ENCODE measurements at places on chromosomes 7 and 10.

GRCh38 chr10:101818872-101819633 lies 809 bp upstream of the OGA start:
- DNase-seq = no peak

GRCh38 chr7:110839866-110840265 lies 251.1 kb upstream of the LRRN3 start:
- no peak for DNase-seq

DNA sequence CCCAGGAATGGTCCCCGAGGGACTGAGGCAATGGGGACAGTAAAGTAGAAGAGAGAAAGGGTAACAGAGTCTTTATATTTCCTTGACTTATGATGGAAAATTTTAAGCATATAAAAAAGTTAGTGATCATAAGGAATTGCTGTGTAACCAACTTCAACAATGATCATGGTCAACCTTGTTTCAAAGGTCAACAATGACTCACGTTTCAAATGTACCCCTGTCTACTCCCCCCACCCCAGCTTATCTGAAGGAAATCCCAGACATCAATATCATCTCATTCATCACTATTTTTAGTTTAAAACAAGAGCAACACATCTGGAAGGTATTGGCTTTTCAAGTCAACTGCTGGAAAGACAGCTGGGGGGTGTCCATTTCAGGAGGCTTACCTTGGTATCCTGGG lies 92.9 kb downstream of the SMURF1 start:
- no peak for DNase-seq

DNA sequence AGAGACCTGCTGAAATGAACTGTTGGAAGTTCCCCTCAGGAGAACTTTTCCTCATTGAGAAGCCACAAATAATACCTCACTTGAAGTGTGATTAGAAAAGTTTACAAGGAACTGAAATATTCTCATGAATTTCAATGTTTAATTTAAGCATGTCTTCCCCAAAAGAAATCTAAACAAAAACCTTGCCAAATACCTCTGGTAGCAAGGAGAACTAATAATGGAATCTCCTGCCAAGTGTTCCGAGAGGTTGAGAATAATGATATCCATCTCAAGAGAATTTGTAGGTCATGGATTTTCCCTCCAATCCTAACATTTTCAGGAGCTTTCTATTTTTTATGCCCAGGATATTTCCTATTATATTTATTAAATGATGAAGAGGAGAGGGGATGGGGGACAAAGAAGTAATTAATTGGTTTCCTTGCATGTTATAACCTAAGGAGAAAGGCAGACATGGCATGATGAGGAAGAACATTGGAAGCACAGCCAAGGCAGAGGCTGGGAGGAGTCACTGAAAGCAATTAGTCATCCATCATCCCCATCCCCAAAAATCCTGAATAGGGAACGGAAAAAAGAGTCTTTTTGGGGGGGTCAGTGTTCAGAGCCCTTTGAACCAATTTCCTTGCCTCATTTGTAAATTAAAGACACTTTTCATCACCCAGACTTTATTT lies 93.6 kb upstream of the IL6 start:
- DNase-seq = no peak

DNA sequence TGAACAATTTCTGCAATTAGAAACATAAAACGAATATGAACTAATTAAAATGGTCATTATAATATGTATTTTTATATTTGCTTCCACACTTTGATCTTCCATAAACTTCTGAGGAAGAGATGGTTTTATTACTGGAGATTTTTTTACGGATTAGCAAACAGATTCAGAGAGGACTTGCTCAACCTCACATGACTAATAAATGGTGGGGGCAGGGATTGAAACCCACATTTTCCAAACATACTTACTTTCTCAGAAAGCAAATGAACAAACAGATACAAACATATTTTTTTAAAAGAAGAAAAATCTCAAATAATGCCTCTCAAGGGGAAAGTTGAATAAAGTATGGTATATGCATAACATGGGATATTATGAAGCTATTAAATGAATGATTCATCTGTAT lies 18.3 kb downstream of the ANKMY2 start:
- DNase-seq = no peak

DNA sequence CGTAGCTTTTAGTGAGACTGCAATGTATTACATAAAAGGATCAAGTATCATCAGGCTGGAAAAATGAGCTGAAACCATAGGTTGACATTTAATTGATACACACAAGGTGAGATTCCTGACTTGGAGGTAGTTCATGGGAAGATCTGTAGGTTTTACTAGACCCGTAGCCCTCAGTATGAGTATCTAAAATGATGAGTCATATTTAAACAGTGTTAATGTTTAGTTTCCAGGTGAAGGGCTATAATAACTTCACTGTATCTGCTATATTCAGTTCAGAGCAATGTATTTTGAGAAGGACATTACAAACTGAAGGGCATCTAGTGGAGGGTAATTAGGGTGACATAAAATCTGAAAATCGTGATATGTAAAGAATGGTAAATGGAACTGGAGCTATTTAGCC lies 35.0 kb downstream of the ENTPD1 start:
- DNase-seq = no peak

GRCh38 chr10:120940299-120940900 lies 89.2 kb downstream of the WDR11 start:
- no peak for DNase-seq

GRCh38 chr10:47112612-47113011 lies 187.4 kb upstream of the GDF10 start:
- no peak for DNase-seq

DNA sequence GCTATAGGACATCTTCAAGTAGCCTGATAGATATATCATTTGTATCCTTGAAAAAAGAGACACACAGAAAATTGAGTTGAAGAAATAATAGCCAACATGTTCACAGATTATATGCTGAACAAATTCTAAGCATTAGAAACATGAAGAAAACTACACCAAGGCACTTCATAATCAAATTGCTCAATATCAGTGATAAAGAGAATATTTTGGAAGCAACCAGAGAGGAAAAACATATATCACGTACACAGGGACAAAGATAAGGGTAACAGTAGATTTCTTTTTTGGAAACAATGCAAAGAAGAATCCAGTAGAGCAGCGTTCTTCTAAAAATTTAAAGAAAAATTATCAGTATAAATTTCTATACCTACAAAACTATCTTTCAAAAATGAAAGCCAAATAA lies 6.0 kb upstream of the FRMD4A start:
- no peak for DNase-seq

GRCh38 chr7:118005026-118005425 lies 131.8 kb upstream of the CTTNBP2 start:
- no peak for DNase-seq

DNA sequence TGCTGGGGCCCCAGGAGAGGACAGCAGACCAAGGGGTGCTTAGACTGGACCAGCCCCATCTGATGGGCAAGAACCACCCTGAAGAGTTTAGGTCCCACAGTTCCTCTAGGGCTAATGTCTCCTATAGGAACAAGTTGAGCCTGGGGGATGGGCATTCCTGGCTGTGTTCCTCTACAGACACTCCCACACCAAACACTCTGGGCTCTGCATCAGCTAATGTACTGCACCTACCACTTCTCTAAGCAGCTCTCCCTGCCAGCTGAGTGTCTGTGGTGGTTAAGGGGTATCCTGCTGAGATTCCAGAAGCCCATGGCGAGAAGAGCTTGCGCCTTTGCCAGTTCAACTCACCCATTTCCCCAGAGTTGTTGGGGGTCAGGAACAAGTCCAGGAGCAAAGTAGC lies 284.1 kb upstream of the CSTF2T start:
- no peak for DNase-seq

DNA sequence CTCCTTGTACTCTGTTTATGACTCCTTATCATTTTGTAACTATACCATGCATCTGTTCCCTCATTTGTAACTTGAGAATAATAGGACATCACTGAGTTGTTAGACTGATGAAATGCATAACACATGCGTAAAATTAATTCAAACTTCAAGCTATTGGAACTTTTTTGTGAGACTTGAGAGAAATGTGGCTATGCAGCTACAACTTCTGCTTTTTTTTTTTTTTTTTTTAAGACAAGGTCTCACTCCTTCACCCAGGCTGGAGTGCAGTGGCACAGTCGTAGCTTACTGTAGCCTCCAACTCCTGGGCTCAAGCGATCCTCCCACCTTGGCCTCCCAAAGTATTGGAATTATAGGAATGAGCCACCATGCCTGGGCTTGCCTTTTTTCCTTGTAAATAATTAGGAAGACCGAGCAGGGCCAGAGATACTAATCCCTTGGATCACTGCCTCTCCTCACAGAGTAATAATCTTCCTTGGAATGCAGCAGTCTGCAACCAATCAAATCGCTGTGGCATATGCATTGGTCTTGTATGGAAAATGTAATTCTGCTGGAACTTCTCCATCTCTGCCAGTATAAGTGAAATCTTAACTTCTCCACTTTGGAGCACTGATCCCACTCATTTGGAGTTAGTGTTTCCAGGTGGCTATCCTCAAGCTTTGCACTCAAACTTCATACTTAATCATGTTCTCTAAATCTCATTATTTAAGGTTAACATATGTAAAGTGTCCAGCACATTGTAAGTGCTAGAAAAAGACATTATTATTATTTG lies 2.0 kb upstream of the PANK1 start:
- no peak for DNase-seq

DNA sequence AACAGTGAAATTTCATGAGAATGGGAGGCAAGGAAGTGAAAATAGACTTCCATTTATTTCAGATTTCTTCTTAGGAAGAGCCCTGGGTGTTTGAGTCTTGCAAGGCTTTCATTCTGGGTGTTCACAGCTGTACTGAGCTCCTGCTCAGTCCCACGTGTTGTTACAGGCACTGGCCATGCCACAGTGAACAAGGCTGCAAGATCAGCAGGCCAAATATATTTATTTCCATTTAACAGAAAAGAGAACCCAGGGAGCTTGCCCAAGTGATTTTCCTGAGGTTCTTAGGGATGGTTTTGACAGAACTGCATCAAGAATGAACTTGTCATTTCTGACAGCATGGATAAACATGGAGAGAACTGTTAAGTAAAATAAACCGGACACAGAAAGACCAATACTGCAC lies 54.5 kb upstream of the CD36 start:
- no peak for DNase-seq

GRCh38 chr10:70461397-70462348 lies 16.9 kb upstream of the PALD1 start:
- DNase-seq = no peak

DNA sequence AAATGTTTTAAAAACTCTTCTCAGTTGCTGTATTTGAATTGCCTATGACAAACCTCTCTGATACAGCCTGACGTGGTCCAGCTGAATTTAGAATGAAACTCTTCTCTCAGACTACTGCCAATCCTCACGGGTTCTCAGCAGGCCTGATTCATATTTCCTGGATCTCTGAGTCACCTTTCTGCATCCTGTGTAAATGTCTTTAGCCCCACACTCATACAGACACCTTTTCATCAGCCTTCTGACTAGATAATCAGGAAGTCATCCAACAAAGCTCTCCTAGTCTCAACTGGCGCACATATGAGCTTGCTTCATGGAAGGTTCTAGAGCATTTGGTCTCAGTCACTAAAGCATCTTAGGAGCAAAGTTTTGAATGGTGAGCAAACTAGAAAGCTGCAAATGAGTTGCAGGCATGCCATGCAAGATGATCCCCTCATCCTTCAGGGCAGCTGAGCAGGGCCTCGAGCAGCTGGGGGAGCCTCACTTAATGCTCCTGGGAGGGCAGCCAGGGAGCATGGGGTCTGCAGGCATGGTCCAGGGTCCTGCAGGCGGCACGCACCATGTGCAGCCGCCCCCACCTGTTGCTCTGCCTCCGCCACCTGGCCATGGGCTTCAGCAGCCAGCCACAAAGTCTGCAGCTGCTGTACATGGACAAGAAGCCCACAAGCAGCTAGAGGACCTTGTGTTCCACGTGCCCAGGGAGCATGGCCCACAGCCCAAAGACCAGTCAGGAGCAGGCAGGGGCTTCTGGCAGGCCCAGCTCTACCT lies 182.8 kb downstream of the ARHGAP12 start:
- DNase-seq = no peak

DNA sequence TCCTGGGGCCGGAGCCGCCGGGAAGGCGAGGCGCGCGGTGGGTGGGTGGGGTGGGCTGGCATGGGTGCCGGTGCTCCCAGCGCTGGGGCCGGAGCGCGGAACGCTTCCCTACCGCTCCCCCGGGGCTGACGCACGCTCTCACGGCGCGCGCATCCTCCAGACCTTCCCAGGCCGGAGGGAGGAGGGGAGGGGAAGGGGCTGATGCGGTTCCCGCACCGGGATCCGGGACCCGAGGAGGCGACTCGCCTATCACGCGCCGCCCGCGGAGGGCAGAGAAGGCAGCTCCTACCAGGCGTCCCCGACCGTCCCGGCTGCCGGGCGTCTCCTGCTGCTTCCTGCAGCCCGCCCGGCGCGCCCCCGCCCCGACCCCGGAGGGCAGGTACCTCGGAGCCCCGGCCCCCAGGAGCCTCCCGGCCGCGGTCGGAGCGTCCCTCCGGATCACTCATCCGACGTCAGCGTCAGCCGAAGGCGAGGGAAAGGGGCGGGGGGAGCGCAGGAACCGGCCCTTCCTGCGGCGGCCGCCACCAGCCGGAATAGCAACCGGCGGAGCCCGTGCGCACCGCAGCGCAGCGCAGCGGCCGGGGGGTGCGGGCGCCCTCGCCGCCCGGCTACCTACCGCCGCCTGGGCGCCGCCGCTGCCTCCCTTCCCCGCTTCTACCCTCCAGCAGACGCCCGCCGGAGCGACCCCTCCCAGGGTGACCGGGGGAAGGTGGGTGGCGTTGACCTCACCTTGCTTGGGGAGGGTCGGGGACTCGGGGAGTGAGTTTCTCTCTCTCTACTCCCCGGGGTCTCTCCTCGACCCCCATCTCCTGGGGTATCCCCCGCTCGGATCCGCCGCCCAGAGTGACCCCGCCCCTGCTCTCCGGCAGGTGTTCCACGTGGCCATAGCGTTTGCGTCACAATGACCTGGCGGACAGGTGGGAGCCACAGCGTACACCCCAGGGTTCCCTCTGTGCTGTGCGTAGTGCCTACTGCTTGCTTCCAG lies at the start of gene ICA1:
TSS of gene ICA1 (minus strand) at position 457 of the 985 bp plus-strand sequence. CDS start 26,241 bp downstream, outside the sequence.
- DNase-seq = no peak

DNA sequence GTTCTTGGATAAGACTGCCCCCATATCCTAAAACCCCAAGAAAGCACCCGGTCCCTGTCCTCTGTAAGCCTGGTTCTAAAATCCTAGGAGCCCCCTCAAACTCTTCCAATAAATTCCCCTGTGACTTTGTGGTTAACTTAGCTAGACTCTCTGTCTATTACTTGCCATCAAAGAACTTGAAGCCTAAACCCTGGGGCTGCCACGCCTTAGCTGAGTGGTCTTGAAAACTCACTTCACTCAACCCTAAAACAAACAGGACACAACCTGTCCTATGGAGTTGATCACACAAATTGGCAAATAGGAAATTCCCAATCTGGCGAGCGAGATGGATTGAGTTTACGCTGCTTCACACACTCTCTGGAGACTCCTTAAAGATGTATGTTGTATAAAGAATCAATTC lies 191.4 kb upstream of the SVIL start:
- DNase-seq = no peak

DNA sequence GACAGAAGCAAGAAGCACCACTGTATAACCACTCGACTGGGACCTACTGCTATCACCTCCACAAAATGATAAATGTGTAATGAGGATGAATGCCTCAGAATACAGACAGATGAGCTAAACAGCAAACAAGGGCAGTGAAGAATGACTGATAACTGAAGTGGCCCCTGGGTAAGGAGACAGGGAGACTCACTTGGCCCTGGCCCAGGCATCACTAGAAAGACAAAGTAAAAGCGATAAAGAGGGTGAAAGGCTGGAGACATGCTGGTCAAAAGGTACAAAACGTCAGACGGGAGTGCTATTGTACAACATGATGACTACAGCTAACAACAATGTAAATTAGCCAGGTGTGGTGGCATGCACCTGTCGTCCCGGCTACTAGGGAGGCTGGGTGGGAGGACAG lies 27.8 kb upstream of the APBB1IP start:
- DNase-seq = no peak

GRCh38 chr7:27868131-27868550 lies 128.2 kb downstream of the TAX1BP1 start:
- DNase-seq = no peak

- no peak for DNase-seq
These were observed 979.1 kb upstream of the C7orf33 start for GRCh38 chr7:147611431-147611830.
